Memory B cell (primary cell): ENCODE measurements at places on chromosomes 11 and 22.

DNA sequence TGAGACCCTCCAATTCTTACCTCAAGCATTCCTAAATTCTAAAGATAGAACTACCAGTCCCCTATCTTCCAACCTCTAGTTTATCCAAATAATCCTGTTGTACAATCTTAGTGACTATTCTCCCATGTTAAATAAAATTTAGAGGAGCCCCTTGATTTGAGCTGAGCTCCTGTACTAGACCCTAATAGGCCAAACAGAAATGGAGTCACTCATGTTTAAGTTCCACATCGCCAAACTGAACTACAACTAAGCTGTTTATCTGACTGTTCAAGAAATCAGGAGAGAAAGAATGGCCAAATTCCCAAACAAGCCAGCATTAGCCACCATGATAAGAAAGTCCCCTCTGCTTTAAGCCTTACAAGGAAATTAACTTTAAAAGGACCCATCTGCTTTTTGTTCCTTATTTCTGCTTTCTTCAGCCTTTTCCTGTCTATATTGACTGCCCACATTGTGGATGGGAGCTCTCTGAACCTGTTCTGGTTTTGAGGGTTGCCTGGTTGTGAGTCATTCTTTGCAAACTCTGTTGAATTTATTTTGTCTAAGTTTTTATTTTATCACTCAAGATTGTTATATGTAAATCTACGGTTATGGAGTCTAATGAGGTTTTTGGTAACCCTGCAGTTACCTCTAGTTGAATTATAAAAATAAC is 90.4 kb downstream of the TTC28 start:
- H3K4me3 ChIP-seq = no peak overlapping the region
- no peaks in the 10 kb centered on the region for H3K4me1 ChIP-seq
- H3K27ac ChIP-seq = no peak overlapping the region
- DNase-seq = no peak
- no peaks in the 10 kb centered on the region for H3K36me3 ChIP-seq

GRCh38 chr22:48779661-48780596 is 1047.7 kb downstream of the BRD1 start:
- no peak overlapping the region for H3K27ac ChIP-seq
- no peaks in the 10 kb centered on the region for H3K36me3 ChIP-seq
- no peaks in the 10 kb centered on the region for H3K4me1 ChIP-seq
- no peak for DNase-seq

- H3K4me1 ChIP-seq = peaks cover 42% of the 10 kb centered on the region
- DNase-seq = no peak
- peak overlapping the region; percentile 92 for H3K27ac ChIP-seq
- H3K4me3 ChIP-seq = peak overlapping the region; percentile 54
Observed at GRCh38 chr11:78415338-78415737, 2.3 kb downstream of the GAB2 start.

DNA sequence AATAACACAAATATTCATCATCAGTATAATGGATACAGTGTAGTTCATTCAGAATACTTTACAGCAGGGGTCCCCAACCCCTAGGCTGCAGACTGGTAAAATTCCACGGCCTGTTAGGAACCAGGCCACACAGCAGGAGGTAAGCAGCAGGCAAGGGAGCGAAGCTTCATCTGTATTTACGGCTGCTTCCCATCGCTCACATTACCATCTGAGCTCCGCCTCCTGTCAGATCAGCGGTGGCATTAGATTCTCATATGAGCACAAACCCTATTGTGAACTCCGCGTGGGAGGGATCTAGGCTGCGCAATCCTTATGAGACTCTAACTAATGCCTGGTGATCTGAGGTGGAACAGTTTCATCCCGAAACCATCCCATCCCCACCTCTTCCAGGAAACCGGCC is 125.1 kb downstream of the SERGEF start:
- peaks cover 2% of the 10 kb centered on the region for H3K4me1 ChIP-seq
- DNase-seq = no peak
- peaks cover 25% of the 10 kb centered on the region for H3K36me3 ChIP-seq
- H3K27me3 ChIP-seq = no peaks in the 10 kb centered on the region

- H3K4me1 ChIP-seq = no peaks in the 10 kb centered on the region
- no peak overlapping the region for H3K4me3 ChIP-seq
- no peaks in the 10 kb centered on the region for H3K27me3 ChIP-seq
- H3K27ac ChIP-seq = no peak overlapping the region
- no peaks in the 10 kb centered on the region for H3K36me3 ChIP-seq
Observed at GRCh38 chr11:15602785-15603567, 488.3 kb downstream of the INSC start.

DNA sequence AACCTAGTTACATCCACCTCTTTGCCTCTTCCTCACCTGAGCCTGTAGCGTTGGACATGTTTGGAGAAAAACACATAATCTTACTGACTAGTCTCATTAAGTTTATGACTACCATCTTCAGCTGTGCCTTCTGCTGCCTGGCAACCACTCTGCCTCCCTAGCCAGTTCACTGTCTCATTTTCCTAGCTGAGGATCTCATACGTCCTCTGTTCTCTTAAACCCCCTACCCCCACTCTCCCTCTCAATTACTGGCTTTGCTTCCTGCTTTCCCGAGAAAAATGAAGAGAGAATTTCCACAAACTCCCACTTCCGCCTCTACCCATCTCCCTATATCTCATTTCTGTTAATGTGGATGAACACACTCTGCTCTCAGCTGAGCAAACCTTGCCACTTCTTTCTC is 239.3 kb upstream of the POU2AF2 start:
- no peaks in the 10 kb centered on the region for H3K36me3 ChIP-seq
- no peak overlapping the region for H3K4me3 ChIP-seq
- H3K4me1 ChIP-seq = peaks cover 5% of the 10 kb centered on the region
- no peak for DNase-seq
- no peak overlapping the region for H3K27ac ChIP-seq
- peaks cover 9% of the 10 kb centered on the region for H3K27me3 ChIP-seq

- H3K4me1 ChIP-seq = no peaks in the 10 kb centered on the region
- no peaks in the 10 kb centered on the region for H3K36me3 ChIP-seq
- no peak overlapping the region for H3K4me3 ChIP-seq
- H3K27ac ChIP-seq = no peak overlapping the region
- DNase-seq = no peak
- H3K27me3 ChIP-seq = no peaks in the 10 kb centered on the region
Observed at GRCh38 chr11:20759541-20759940, 90.2 kb downstream of the NELL1 start.

DNA sequence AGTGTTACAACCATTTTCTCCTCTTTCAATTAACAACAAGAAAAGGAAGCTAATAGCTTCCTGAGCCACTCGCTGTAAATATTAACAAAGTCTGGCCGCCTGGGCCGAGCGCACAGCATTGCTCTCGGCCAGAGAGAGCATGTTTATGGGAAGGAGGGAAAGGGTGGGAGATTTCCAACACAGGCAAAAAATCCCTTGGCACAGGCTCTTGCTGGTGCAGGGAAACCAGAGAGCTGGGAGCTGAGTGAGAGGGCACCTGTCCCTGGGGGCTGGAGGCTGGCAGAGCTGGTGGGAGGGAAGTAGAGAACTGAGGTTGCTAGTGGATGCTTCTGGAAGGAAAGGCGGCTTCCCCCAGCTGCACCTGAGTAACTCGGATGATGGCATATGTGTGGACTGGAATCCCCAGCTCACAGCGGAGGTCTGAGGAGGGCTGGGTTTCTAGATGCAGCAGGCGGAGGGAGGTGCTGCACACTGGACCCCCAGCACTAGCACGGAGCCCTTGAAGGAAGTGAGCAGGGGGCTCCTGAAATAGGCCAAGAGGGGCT is 59.6 kb downstream of the FLRT1 start:
- H3K4me1 ChIP-seq = peaks cover 6% of the 10 kb centered on the region
- H3K27ac ChIP-seq = no peak overlapping the region
- peaks cover 10% of the 10 kb centered on the region for H3K27me3 ChIP-seq
- DNase-seq = no peak
- peaks cover 2% of the 10 kb centered on the region for H3K36me3 ChIP-seq

DNA sequence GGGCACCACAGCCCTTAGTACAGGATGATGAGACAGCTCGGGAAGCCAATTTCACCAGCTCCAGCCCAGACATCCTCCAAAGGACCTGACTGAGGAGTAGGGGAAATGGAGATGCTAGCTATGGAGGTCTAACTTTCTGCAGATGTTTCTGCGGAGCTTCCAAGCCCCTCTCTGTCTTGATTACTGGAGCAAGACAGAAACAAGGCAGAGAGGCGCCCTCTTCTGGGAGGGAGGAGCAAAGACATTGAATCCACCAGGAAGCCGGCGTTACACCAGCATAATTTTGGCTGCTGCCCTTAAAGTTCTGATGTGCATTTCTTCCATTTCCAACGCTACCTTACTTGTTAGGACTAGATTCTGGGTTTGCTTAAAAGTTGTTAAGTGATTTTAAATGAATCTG is 107.3 kb upstream of the HSD17B12 start:
- peaks cover 45% of the 10 kb centered on the region for H3K27me3 ChIP-seq
- no peak overlapping the region for H3K27ac ChIP-seq
- H3K4me3 ChIP-seq = no peak overlapping the region
- no peak for DNase-seq
- peaks cover 1% of the 10 kb centered on the region for H3K36me3 ChIP-seq

DNA sequence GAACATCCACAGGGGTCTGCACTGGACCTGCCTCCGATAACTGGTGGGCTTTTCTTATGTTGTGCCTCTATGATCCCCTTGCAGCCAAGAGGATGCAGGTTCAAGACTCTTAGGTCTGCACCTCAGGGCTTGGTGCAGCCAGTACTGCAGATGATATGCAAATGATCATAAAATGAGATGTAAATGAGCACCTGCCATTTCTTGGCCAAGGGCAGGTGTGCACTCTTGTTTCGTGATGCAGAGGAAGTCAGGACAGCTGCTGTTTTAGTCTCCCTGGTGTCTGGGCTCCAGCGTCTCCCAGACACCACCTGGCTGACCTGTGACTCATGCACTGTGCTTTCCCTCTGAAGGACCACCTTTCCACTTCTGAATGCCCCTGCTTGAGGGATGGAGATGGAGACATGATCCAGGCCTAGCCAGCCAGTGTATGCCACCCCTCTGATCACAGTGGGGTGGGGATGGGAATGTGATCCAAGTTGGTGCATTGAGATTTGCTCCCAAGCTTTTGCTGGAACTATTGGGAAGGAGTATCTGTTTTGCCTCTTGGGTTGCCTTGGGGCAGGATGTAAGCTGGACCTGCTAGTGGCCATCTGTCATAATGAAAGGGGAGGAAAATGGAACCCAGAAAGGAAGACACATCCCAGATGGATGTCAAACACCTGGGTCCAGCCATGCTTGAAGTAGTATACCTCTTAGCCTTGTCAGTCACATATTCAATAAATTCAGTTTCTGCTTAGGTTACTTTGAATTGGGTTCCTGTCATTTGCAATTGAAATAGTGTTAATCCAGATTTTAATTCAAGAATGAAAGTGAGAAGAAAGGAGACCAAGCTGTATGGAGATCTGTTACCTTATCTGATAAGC is 3.3 kb upstream of the KCNJ11 start:
- H3K27me3 ChIP-seq = peaks cover 5% of the 10 kb centered on the region
- H3K4me3 ChIP-seq = no peak overlapping the region
- no peak for DNase-seq
- H3K27ac ChIP-seq = no peak overlapping the region
- peaks cover 21% of the 10 kb centered on the region for H3K4me1 ChIP-seq

- no peaks in the 10 kb centered on the region for H3K4me1 ChIP-seq
- no peak overlapping the region for H3K4me3 ChIP-seq
- peaks cover 6% of the 10 kb centered on the region for H3K27me3 ChIP-seq
- no peaks in the 10 kb centered on the region for H3K36me3 ChIP-seq
Observed at GRCh38 chr11:70845591-70846041, 406.8 kb downstream of the SHANK2 start.

- no peak overlapping the region for H3K4me3 ChIP-seq
- H3K27ac ChIP-seq = no peak overlapping the region
- no peaks in the 10 kb centered on the region for H3K4me1 ChIP-seq
- no peak for DNase-seq
- H3K27me3 ChIP-seq = peaks cover 2% of the 10 kb centered on the region
- H3K36me3 ChIP-seq = no peaks in the 10 kb centered on the region
Observed at GRCh38 chr22:30876915-30877553, 91.5 kb downstream of the MORC2 start.

GRCh38 chr11:96942855-96943254 is 553.0 kb downstream of the JRKL start:
- H3K27ac ChIP-seq = no peak overlapping the region
- H3K4me1 ChIP-seq = no peaks in the 10 kb centered on the region
- no peaks in the 10 kb centered on the region for H3K27me3 ChIP-seq
- DNase-seq = no peak

GRCh38 chr11:73117071-73117470 is 25.0 kb downstream of the FCHSD2 start:
- peaks cover 37% of the 10 kb centered on the region for H3K36me3 ChIP-seq
- no peak for DNase-seq
- no peak overlapping the region for H3K4me3 ChIP-seq
- peaks cover 40% of the 10 kb centered on the region for H3K4me1 ChIP-seq
- H3K27me3 ChIP-seq = no peaks in the 10 kb centered on the region
- H3K27ac ChIP-seq = no peak overlapping the region

DNA sequence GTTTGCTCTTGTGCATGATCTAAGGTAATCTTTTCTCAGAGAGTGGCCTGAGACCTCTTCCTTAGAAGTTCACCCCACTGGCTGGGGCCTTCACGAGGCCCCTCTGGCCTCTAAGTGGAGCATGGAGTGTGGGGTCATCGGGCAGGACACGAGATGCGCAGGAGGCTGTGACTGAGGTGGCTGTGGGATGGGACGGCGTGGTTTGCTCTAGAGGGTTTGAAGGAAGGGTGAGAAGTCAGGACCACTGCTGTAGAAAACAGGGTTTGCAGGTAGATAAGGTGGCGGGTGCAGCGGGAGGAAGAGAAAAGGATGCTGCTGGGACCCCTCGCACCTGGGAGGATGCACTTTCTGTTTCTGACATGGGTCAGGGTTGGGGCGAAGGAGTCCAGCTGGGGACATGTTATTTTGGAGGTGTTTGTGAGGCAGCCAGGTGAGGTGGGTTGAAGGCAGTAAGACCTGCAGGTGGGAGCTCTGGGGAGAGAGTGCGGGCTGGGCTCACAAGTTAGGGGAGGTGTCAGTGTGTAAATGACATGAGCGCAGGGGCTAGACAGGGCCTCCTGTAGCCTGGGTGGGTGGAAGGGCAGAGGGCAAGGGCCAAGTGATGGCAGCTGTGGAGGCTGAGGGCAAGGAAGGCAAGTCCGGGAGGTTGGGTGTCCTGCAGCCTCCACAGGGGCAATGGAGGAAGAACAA is 62.5 kb downstream of the KCNQ1 start:
- peaks cover 2% of the 10 kb centered on the region for H3K36me3 ChIP-seq
- no peak overlapping the region for H3K4me3 ChIP-seq
- H3K4me1 ChIP-seq = peaks cover 29% of the 10 kb centered on the region

GRCh38 chr11:90235526-90235925 is 12.7 kb upstream of the CHORDC1 start:
- H3K27me3 ChIP-seq = peaks cover 5% of the 10 kb centered on the region
- H3K4me1 ChIP-seq = no peaks in the 10 kb centered on the region
- no peaks in the 10 kb centered on the region for H3K36me3 ChIP-seq
- H3K27ac ChIP-seq = no peak overlapping the region

- no peak overlapping the region for H3K27ac ChIP-seq
- no peaks in the 10 kb centered on the region for H3K27me3 ChIP-seq
- H3K4me3 ChIP-seq = no peak overlapping the region
- no peak for DNase-seq
- H3K4me1 ChIP-seq = no peaks in the 10 kb centered on the region
Observed at GRCh38 chr11:103970701-103971249, 65.7 kb upstream of the DDI1 start.
